ENCODE measurements at places on chromosomes 1 and 21.

- no peak for DNase-seq
Measured at GRCh38 chr1:116918714-116919357, 9.1 kb downstream of the PTGFRN start.

- DNase-seq, result no peak
Measured at GRCh38 chr1:201774983-201775344, 54.0 kb upstream of the IPO9 start.

- DNase-seq, result no peak
Measured at GRCh38 chr1:206678490-206678889, 6.2 kb upstream of the MAPKAPK2 start.

DNA sequence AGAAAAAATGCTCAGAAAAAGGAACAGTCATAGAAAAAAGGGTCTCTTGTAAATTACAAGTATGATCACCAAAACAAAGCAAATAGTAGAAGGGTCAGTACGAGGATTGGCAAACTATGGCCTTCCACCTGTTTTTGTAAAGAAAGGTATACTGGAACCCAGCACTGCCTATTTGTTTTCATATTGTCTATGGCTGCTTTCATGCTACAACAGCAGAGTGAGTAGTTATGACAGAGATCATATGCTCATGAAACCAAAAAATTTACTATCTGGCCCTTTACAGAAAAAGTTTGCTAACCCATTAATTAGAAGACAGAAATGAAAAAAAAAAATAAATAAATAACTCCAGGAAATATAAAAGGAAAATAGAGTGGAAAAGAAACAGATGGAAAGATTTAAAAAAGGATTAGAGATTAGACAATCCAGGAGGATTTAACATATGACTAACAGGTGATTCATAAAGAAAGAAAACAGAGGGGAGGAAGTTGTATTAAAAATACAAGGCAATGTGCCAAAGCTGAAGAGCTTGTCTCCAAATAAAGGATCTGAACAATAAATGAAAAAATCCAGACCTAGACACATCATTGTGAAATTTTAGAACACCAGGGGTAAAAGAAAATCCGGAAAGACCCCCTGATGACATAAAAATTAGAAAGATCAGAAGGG, 108.5 kb upstream of the SERTAD4 start:
- no peak for DNase-seq

- DNase-seq, result no peak
Measured at GRCh38 chr1:201731142-201731541, 97.8 kb upstream of the IPO9 start.

GRCh38 chr1:38138498-38139233, 92.1 kb upstream of the POU3F1 start:
- DNase-seq, result no peak

Data from activated naive CD4-positive, alpha-beta T cell (primary cell).